ENCODE measurements at places on chromosomes 5 and 9.

DNA sequence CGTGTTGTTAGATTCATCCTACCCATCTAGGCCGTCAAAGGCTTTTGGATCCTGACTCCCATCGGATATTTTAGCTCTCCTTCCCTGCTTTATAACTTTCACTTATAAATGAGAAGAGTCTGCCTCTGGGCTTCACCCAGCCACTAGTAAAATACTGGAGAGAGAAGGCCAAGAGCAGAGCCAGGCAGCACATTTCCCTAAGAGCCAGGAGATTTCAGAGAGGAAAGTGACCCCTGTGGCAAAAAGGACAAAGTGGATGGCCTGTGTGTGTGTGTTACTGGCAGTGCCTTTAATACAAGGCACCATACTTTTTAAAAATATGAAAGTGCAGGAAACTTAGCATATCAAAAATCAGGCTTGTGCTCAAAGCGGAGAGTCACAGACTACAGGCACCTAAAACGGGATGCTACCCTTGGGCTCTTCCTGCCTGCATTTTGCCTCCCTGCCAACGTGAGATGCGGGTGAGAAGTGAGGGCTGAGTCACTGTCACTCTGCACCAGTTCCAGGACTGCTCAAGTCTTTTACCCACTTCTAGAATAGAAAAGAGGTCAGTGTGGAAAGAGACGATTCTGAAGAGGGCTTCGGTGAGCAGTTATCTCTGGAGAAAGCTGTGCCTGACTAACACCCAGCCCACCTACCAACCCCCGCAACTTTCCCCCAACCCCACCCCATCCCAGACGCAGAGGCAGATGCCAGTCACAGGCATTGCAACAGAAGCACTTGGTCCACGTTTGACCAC is 15.9 kb downstream of the NFIL3 start:
- no peak for DNase-seq

DNA sequence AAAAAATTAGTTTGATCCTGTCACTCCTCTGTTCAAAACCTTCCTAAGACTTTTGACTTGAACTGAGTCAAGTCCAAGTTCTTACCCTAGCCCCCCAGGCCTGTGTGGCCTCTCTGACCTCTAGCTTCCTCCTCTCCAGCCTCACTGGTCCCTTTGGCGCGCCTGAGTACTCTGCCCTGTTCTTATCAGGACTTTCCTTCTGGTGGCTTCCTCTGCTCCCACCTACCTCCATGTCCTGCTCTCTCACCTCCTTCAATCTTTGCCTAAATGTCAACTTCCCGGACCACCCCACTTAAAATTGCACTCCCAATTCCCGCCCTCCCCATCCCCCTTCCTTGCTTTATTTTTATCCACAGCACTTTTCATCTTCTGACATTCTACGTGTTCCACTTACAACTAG is 526.1 kb upstream of the KLF4 start:
- DNase-seq: no peak

DNA sequence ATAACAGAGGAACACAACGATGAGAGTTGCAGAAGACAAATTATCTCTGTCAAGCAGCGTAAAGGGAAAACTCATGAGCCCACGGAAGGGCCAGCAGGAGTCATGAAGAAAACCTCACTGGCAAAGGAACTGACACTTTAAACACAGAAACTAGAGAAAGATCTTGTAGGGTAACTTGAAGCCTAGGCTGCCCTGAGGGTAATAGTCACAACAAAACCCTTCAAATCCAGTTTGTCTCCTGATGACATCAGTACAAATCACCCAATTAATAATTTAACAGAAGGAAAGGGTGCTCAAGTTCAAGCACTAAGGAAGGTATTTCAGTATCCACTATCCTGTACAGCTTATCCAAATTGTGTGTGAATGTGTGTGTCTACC is 549.1 kb downstream of the MTRR start:
- no peak for DNase-seq

DNA sequence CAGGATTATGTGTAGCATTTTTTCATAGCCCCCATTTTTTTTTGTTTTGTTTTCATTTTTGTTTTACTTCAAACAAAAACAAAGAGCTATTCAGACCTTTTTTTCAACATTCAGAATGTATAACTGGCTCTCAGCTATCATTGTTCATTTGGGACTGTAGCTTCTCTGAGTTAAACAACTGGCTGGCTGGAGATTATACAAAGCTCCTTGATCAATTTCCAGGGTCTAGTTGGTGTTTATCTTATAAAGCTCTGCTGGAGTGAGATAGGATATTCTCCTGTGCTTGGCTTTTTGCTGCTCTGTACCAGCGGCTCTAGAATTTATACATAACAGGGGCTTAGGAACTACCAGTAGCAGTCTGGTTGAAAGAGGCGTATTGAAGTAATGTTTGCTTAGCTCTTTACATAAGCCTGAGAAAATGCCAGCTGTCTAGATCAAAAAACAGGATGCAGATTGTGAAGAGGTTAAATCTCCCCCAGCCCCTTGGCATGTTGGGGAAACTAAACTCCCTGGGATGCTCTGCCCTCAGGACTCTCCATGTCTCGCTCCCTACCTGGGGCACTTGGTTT is 15.2 kb downstream of the GARNL3 start:
- no peak for DNase-seq

DNA sequence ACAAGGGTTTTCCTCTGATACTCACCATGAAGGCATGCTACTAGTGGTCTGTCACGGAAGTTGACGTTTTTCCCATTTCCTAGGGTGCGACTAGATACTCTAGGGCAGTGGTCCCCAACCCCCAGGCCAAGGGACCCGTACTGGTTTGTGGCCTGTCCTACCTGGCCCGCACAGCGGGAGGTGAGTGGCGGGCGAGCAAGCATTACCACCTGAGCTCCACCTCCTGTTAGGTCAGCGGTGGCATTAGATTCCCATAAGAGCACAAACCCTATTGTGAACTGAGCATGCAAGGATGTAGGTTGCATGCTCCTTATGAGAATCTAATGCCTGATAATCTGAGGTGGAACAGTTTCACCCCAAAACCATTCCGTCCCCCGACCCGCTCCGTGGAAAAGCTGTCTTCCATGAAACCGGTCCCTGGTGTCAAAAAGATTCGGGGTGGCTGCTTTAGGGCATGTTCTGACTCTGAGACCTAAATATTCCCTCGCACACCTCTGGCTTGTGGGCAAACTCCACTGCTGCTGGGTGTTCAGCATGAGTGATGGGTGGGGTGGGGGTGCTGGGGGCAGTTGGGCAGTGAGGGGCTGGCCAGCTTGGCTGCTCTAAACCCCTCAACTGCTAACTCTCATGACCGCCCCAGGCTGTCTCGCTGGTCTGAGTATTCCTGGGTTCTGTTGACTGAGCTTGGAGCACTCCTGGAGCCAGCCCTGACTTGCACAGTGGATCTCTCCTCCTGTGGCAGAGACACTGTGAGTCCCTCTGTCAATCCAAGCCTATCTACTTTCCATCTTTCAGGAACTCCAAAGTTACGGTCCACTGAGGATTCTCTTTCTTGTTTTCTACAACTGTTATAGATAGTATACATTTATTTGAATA is 78.3 kb upstream of the NEK6 start:
- DNase-seq: no peak

DNA sequence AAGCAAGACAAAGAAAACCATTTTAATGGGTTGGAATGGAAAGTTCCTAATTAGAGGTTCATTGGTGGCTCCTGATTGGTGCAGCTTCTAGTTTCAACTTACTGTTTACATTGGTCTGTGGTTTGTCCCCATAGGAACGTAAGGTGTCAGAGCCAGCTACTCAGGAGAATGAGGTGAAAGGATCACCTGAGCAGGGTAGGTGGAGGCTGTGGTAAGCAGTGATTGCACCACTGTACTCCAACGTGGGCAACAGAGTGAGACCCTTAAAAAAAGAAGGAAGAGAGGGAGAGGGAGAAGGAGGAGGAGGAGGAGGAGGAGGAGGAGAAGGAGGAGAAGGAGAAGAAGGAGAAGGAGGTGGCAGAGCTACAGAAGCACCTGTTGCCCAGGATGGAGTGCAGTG is 30.4 kb downstream of the KCNIP1 start:
- DNase-seq: no peak

GRCh38 chr9:7095058-7095457 is 337.3 kb downstream of the KDM4C start:
- no peak for DNase-seq

DNA sequence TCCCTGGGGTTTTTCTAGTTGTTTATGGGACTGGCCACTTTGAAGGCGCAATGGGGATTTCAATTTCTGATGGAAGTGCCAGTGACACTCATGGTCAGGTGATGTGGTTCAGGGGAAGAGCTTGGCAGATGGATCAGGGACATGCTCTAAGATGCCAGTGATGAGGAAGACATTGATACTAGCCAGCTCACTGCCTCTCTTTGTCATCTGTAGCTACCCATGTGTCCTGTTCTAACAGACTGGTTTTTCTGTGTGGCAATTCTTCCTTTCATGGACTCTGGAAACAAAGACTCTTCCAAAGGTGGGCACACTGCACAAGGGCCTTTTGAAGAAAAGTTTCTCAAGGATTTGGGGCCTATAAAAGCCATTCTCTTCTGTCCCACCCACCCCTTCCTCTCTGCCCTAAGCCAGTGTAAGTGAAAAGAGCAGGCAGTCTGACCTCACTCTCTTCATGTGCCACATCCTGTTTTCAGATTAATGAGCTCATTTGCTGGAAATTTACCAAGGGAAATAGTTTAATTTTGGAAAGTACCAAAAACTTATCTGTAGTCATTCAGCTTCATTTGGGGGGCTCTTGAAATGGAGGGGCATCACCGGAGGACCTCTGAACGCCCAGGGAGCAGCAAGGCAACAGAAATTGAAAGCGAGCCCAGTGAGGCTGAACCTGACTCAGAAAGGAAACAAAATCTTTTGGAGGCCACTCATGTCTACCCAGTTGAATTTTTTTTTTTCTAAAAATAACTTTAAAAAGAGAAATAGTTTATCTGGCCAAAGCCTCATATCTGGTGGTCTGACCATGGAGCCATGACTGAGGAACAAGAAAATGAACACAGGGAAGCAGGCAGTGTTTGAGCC is 4.9 kb upstream of the TRAF1 start:
- DNase-seq: no peak

DNA sequence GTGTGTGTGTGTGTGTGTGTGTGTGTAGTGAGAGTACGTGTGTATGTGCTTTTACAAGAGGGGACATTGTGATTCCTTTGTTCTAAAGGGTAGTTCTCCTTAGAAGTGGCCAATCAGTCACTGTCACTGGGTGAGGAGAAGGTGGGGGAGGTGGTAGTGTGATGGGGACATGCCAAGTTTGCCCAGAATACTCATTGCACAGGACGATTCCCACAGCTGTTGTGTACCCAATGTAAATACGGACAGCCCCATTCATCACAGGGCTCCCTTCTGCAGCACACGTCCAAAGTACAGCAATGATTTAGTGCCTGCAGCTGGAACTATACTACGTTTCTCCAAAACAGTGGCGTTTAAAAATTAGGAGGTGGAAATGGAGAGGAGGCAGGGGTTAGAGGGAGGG is 287.8 kb downstream of the TLR4 start:
- DNase-seq: peak; percentile 72

- no peak for DNase-seq
Observed at GRCh38 chr9:124495126-124496074, 11.8 kb downstream of the NR5A1 start.

DNA sequence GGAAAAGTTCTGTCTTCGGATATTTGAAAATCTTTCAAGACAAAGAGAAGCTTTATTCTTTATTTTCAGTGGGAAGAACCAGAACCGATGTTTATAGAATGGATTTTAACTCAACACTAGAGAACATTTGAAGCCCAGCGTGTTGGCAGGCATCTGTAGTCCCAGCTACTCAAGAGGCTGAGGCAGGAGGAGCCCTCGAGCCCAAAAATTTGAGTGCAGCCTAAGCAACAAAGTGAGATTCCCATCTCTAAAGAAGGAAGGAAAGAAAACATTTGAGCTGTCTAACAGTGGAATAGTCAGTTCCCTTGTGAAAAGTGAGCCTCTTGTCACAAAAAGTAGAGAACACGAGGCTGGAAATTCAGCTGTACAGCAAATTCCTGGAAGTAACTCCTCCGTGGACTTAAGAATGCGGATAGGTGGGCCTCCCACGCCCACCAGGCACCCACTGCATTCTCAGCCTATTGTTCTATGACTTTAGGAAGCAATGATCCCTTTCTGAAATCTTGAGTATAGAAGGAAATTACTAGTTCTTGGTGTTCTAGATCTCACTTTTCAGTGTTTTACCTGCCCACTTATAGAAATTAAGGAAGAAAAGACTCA is 2.3 kb upstream of the PTPDC1 start:
- DNase-seq: no peak

- no peak for DNase-seq
Observed at GRCh38 chr5:43155394-43156096, 34.8 kb downstream of the ZNF131 start.

- peak; percentile 55 for DNase-seq
Observed at GRCh38 chr5:55597014-55597981, 62.5 kb upstream of the PLPP1 start.

DNA sequence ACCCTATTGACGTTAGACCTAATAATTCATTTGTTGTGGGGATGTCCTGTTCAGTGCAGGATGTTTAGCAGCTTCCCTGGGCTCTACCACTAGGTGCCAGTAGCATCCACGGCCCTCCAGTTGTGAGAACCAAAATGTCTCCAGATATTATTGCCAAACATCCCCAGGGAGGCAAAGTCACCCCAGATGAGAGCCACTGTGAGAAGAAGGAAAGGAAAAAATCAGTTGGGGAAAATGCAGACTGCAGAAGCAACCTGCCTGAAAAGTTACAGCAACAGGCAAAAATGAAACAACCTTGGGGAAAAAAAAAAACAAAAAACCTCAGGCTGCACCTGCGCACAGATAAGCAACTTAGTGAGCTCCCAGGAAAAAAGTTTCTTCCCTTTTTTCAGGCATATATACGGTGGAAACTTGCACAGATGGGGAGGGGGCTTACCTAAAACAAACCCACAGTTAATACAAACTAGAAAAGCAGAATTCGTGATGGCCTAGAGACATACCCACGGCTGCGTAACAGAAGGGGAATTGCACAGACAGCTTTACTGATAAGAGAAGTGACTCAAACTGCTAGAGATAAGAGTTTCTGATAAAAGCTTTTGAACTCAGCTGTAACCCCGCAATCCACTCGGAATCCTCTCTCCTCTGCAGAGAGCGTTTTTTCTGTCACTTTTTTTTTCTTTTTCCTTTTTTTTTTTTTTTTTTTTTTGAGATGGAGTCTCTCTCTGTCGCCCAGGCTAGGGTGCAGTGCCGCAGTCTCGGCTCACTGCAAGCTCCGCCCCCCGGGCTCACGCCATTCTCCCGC is 29.8 kb upstream of the FBP1 start:
- DNase-seq: no peak

DNA sequence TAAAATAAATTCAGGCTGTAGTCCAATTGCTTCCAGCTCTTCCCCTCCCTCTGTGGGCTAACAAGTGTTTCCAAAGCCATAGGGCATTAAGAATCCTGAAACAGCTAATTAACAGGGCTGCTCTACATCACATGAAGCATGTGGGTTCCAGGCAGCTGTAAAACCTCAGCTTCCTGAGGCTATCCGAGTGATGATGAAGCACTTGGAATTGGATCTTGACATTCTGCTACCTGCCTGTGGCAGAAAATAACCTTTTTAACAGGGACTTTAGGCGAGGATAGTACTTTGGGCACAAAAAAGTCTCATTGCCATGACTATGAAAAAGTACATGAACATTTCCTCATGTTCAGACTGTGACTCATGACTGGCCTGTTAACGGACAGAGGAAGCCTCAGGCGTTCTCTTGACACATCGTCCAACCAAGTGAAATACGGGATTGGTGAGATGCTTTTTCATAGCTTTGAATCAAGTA is 107.2 kb downstream of the PDE4D start:
- no peak for DNase-seq
